ENCODE measurements at places on chromosomes 6 and 20.

GRCh38 chr20:58877976-58878360 is 25.5 kb downstream of the GNAS start:
- DNase-seq, result no peak

DNA sequence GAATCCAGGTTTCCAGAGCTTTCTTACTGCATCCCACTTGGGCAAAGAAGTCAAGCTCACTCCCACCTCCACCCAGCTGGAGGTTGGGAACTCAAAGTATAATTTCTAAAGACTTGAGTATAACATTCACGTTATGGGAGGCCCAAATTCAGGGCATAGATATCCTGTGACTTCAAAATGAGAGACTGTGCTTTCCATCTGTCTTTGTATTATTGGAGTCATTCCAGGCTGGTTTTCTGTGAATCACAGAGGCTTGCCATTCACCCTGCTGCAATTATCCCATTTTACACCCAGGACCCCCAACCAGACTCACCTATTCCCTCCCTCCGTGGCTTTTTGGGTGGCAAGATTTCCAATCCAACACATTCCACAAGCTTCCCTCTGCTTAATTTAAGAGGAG is 19.3 kb upstream of the SRC start:
- DNase-seq, result no peak

DNA sequence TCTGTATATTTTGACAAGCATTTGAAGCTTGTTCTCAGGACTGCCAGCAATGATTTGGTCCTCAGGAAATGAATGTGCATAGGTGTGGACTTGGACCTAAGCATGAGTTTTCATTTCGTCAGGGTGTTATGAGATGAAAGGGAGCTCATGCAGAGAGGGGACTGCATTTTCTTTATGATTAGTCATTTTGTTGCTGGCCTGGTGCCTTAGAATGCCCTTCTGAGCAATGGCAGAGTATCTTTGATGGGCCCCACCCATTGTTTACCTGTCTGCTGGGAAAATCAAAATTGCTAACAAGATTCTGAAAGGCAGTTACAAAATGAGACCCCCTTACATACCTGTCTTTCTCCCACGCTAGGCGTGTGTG is 51.5 kb upstream of the MTHFD1L start:
- no peak for DNase-seq

GRCh38 chr6:101921829-101922450 is 528.4 kb downstream of the GRIK2 start:
- DNase-seq, result no peak

GRCh38 chr6:13113981-13114593 is 214.2 kb downstream of the TBC1D7 start:
- DNase-seq, result no peak

- no peak for DNase-seq
Measured at GRCh38 chr20:60117065-60117464, 158.8 kb downstream of the CDH26 start.

GRCh38 chr6:128899341-128900050 is 16.6 kb downstream of the LAMA2 start:
- no peak for DNase-seq

GRCh38 chr6:108589244-108589791 is 28.6 kb downstream of the FOXO3 start:
- DNase-seq, result no peak

DNA sequence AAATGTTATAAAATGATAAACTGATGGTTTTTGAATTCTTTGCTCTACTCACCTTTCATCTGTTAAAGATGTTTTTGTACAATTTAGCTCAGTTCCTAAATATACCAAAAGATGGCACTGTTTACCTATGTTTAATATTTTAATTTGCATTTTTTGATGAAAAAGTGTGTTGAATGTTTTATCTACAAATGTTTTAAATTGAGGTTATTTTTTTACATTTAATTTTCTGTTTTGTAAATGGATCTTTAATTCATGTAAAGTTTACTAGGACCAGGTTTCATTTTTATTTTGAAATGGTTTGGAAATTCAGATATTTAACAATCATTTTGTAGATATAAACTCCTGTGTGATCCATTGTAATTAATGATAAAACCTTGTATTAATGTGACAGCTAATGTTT is 30.0 kb downstream of the CDKAL1 start:
- DNase-seq, result peak; percentile 41

- DNase-seq, result no peak
Measured at GRCh38 chr6:109019911-109020310, 74.7 kb downstream of the SESN1 start.

- DNase-seq, result peak; percentile 68
Measured at GRCh38 chr20:37526238-37526838, 1.3 kb downstream of the BLCAP start.

- DNase-seq, result no peak
Measured at GRCh38 chr20:13101276-13101675, 92.5 kb downstream of the SPTLC3 start.

- no peak for DNase-seq
Measured at GRCh38 chr6:38092964-38093363, 273.4 kb downstream of the ZFAND3 start.

GRCh38 chr6:170032197-170032596 is 258.7 kb downstream of the DLL1 start:
- no peak for DNase-seq

GRCh38 chr6:135449246-135449645 is 48.3 kb downstream of the AHI1 start:
- DNase-seq, result no peak

- no peak for DNase-seq
Measured at GRCh38 chr6:26199773-26200764, 112.8 kb downstream of the HFE start.

DNA sequence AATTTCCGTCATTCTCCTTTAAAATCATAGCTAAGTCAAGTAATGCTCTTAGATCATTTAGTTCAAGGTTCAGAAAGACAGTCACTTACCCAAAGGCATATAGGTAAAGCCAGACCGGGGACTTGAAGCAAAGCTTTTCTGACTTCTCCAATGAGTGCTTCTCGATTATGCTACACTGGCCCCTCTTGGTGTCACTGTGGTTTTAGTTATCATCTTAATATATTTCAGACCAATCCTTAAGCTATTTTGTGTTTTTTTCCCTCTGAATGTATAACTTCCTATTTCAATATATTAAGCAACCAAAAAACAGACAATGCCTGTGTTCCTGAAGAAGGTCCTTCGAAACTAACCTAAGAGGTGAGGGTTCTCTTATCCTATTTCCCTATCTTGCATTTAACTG is 3.9 kb downstream of the PRDM1 start:
- DNase-seq, result no peak

DNA sequence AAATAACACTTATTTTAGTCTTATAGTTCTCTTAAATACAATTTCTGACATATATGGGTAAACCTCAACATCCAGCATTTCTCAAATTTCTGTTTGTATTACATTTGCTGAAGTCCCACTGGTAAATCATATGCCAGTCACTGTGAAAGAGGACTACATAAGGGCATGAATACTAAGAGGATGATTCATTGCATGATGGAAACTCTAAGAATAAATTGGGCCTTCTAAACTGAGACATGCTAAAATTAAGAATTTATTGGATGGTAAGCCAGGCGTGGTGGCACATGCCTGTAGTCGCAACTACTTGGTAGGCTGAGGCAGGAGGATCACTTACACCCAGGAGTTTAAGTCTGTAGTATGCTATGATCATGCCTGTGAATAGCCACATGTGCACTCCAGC is 12.1 kb downstream of the DEFB123 start:
- no peak for DNase-seq

DNA sequence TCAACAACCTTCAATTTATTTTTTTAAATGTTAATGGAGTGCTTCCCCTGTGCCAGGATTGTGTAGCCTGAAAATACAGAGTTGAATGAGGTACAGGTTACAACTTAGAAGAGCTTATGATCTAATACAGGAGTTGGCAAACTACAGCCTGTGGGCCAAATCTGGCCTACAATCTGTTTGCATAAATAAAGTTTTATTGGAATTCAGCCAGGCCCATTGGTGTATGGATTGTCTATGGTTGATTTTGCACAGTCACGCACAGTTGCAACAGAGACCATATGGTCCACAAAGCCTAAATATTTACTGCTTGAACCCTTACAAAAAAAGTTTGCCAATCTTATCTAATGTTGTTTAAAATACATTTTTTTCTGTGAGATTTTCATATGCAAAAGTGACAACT is 177.3 kb upstream of the CCN2 start:
- peak; percentile 2 for DNase-seq

DNA sequence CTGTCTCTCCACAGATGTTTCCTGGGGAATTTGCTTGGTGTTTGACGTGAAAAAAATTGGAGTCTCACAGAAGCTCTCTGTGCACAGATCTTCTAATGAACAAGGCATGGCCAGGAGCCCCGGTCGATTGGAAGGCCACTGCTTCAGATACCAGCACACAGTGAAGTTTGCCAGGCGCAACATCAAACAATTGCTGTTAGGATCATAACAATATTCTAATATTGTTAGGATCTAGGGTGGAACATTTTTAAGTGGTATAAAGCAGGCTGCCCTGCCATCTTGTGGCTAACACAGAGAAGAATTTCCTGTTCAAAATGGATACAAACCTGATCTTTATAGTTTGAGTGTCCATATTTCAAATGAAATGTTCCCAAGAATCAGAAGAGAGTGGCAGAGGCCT is 64.1 kb downstream of the C6orf118 start:
- DNase-seq, result no peak

- no peak for DNase-seq
Measured at GRCh38 chr6:105036351-105036750, 79.4 kb downstream of the LIN28B start.

DNA sequence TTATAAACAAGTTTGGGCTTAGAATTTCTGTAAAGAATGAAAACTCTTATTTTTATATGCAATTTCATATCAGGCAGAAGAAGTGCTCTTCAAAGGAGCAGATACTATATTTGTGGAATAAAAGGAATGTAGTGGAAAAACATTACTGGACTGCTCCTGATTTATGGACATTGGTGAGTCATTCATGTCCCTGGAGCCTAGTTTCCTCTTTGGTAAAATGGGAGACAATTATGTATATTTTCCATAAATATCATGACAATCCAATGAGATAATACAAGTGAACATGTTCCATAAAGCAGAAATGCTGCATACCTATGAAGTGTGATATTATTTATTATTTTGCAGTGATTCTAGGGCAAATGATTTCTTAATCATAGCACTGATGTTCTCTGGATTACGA is 445.8 kb upstream of the CITED2 start:
- no peak for DNase-seq

DNA sequence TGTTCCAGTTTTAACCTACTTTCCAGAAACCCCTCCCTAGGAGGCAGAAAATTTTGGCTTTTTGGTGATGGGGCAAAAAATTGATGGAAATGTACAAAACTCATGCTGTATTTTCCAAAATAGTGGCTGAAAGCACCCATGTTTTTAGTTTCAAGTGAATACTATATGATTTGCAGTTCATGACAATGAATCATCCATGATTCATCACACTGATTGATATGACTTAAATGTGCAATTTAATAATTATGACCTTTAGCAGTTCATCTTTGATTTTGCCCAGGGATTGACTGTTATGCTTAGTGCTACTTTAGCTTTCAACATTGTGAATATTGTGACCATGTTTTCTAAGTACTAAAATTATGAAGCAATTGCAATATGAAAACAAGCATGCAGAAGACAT is 478.7 kb downstream of the HTR1B start:
- no peak for DNase-seq

GRCh38 chr6:24126586-24127192 is 674 bp downstream of the NRSN1 start:
- no peak for DNase-seq

GRCh38 chr6:135814043-135814442 is 37.5 kb upstream of the PDE7B start:
- DNase-seq, result no peak

DNA sequence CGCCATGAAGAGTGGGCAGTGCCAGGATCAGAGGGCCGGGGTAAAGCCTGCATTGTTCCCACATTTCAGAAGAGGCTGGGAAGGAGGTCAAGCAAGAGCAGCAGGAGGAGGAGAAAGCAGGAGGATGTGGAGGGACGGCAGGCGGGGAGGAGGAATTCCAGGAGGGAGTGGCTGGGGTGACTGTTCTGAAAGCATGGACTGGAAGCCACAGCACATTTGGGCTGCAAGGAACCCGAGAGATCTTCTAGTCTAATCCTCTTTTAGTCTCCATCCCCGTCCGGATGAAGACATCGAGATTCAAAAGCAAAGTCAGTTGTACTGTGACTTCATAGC is 76.9 kb downstream of the FAM50B start:
- DNase-seq, result no peak

- DNase-seq, result no peak
Measured at GRCh38 chr6:41767112-41767833, 12.4 kb downstream of the FRS3 start.

DNA sequence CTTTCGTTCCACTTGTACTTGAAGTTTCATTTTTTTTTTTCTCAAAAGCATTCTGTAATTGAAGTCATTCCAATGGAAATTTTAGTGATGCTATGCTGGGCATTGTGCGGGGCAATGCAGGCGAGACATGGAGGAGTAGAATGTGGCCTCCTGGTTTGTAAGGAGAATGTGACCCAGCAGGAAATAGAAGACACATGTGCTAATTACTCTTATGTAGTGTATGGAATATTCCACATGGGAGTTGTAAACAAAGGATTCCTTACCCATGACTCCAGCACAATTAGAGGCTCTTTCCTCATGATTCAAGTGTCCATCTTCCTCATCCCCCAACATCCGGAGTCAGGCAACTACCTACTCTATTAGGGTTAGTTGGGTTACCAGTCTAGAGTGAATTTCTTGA is 14.9 kb upstream of the RFPL4B start:
- no peak for DNase-seq

DNA sequence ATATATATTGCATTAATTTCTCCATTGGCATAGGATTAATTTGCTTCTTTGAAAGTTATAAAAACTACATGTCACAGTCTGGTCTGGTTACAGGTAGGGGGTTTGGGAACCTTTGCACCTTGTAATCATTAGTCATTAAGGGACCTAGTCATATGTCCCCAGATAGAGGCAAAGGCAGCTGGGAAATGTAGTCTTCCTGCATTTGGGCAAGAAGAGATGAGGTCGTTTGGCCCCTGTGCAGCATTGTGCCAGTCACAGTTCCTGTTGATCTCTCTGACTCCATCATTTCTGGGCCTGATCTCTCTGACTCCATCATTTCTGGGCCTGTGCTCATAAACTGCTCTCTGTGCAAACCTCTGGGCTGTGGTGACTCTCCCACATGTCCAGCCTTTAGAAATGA is 73.2 kb downstream of the BCKDHB start:
- DNase-seq, result no peak

All from NCI-H2171 (cell line).